ENCODE measurements at places on chromosomes 5 and 9. TPM values are rescaled to one million over a fixed set of nuclear protein-coding genes. Genes with fewer than 3 reads are reported as not detected.

The PCDHA9 gene
- total RNA-seq, result not detected

The DMRT3 gene
- not detected for total RNA-seq

The LHX6 gene
- under 0.01 TPM for total RNA-seq

The ALDOB gene
- not detected for total RNA-seq

The IFNA13 gene
- not detected for total RNA-seq

The ERGIC1 gene
- total RNA-seq, result 71.8 TPM

The ADRB2 gene
- total RNA-seq, result 0.59 TPM

The C9orf50 gene
- total RNA-seq, result not detected

GRCh38 chr9:33676746-33677505 is 118.4 kb upstream of the PRSS3 start:
- peak; percentile 2 for DNase-seq

DNA sequence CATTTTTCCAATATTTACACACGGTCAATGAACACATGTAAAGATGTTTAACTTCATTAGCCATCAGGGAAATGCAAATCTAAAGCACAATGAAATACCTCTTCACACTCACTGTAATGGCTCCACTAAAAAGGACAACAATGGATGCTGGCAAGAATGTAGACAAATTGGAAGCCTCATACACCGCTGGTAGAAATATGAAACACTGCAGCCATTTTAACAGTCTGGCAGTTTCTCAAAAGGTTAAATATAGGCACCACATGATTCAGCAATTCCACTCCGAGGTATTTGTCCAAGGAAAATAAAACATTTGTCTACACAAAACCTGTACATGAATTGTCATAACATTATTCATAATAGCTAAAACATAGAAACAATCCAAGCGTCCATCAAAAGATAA is 20.0 kb downstream of the RNF145 start:
- DNase-seq, result peak; percentile 15

GRCh38 chr5:35066260-35066795 is 18.6 kb upstream of the AGXT2 start:
- no peak for DNase-seq

- no peak for DNase-seq
Observed at GRCh38 chr5:117095346-117096332, 521.0 kb upstream of the SEMA6A start.

GRCh38 chr9:38251036-38251860 is 141.3 kb upstream of the ALDH1B1 start:
- no peak for DNase-seq

DNA sequence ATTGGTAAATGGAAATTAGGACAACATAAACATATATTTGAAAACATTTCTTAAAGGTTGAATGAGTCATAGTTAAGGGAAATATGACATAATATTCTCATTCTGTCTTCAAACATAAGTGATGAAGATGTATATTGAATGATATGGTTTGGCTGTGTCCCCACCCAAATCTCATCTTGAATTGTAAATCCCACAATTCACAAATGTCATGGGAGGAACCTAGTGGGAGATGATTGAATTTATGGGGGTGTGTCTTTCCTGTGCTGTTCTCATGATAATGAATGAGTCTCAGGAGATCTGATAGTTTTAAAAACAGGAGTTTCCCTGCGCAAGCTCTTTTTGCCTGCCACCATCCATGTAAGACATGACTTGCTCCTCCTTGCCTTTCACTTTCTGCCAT is 104.4 kb upstream of the MPDZ start:
- no peak for DNase-seq

DNA sequence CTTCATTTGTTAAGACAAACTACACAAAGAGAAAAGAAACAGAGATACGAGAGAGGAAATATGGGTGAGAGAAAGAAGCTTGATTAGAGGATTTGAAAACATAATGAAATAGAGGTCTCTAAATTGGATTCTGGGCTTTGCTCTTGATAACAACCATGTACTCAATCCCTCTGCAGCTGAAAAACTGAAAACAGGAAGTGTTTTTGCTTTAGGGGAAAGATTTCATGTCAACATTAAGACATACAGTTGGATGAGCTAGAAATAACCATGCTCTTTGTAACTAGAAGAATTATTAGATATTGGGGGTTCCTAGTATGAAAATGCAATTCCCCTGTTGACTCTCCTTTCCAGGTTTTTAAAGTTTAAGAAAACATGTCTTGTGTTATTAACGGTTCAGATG is 21.9 kb downstream of the CRHBP start:
- DNase-seq, result no peak

DNA sequence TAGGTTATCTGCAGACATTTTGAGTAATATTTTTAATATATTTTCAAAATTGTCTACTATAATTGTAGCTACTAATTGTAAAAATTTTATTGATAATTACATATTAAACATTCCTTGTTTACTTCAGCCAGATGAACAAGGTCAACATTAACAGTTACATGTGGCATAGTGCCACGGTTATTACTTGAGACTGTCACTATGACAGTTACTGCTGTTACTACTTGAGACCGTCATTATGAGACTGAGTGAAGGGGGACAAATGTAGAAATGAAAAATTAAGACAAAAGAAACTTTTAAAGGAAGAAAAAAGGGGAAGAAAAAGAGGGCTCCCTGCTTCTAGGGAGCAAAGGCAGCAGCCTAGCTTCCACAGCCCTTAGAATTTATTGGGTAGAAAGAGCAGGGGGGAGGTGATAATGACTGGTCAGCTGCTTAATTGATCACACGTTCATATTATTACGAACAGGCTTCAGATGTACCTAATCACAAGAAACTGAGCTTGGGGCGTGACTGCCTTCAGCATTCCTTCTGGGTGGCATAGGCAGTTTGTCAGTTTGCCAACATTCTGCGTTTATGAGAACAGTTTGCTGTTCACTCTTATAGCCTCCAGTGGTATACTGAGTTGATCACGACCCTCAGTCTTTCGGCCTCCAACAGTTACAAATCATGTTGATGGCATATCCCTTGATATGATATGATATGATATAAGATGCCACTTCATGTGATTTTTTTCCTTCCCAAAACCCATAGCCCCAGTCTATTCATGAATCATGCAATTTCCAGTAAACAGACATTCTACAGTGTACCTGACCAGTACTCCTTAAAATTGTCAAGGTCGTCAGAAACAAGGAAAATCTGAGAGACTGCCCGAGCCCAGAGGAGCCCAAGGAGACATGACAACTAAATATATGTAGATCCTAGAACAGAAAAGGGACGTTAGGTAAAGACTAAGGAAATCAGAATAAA is 13.1 kb downstream of the MARCHF6 start:
- no peak for DNase-seq

DNA sequence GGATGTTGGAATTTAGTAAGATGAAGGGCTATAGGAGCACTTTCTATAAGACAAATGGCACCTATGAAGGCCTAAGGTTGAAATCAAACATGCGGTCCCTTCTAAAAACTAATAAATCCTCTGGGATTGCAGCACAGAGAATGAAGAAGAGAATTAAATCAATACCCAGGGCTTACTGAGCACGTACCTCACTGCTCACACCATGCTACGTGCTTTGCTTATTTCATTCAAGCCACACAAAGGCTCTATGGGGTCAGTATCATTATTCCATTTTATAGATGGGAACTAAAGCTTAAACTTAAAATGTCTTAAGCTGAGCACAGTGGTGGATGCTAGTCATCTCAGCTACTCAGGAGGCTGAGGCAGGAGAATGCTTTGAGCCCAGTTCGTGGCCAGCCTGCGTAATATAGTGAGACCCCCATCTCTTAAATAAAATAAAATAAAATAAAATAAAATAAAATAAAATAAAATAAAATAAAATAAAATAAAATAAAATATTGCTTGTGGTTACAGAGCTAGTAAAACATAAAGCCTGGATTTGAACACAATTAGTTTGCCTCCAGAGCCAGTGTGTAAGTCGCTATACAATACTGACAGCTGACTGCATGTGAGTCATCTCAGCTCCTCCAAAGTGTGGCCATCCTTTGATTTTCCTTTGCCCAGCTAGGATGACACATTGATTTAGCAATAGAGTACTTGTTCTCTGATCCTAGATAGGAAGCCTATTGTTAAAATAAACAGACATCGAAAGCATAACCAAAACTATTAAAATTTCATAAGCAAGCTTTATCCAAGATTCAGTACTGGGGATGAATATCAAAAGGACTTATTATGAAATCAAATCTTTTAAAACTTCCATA is 20.9 kb upstream of the DPYSL3 start:
- peak; percentile 88 for DNase-seq

DNA sequence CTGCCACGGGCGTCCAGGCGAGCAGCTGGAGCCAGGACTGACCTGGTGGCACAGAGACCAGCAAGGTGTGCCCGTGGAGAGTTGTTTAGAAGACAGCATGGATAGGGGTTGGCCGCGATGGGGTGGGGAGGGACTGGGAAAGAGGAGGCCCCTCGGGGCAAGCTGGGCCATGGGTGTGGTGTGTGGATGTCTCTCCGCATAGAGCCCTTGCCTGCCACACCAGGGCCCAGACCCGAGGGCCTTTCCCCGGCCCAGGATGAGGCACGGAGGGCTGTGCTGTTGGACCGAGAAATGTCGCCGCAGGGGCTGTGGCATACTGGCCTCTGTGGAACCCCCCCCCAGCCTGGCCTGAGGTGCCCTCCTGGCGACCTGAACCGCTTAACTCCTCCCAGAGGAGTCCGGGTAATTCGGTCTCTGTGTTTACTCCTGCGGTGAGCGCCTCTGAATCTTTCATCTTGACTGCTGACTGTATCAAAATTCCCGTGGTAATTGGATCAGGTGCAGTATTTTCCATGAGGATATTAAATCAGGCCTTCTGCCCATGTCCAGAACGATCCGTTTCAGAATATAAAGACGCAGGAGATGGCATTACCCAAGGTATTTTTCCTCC is 22.5 kb upstream of the LAMC3 start:
- DNase-seq, result no peak

DNA sequence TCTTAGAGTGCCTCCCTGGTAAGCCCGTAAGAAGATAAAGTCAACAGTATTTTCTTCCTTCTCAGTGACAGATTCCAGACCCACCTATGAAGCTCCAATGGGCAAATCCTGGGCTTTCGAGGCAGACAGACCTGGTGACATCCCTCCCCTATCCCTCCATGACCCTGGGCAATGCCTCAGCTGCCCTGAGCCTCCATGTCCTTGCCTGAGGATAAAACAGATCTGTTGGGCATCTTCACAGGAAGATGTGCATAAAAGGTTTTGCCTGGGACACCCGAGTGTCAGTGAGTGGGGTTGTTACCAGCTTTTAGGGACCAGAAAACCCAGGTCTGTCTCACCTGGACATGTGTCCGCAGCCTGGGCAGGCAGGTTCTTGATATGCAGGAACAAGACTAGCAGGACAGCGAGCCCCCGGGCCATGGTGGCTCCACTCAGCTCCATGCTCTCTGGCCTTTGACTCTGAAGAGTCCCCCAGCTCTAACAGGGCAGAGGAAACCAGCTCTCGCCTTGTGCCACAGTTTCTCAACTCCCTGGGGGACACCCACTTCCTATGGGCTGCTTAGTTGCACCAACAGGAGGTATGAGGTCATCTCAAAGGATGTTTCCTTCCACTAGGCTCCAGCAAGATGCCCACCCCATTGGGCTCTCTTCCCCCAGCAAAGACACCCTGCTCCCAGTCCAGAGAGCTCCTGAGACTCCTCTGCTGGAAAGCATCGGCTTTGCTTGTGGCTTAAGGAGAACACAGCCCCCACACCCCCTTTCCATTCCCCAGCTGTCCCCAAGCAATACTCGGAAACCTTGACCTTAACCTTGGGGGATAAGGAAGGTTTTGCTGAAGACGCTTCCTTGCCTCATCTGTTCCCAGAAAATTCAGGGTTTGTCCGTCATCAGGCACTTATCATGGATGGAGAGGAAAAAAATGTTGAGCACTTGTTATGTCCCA is at the start of gene FCN1:
Gene FCN1 (minus strand): TSS at position 482 of the 943 bp plus-strand sequence. CDS start 41 bp downstream, at position 441.
- DNase-seq, result no peak

DNA sequence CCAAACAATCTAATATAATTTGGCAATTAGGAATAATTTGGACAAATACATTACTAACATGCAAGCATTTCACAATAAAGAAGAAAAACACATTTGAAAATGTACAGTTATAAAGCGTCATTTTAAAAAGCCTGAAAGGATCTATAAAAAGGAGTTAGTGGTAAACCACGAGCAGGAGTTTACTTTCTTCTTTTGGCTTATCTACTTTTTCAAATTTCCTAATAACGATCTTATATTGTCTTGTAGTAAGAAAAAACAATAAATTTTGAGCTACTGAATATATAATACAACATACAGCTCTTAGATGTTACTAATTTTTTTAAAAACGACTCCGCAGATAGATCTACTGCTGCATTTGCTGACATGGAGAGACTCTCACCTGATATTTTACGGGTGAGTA is 79.9 kb downstream of the SMIM23 start:
- no peak for DNase-seq

GRCh38 chr9:75909776-75910175 is 19.3 kb downstream of the PCSK5 start:
- no peak for DNase-seq

DNA sequence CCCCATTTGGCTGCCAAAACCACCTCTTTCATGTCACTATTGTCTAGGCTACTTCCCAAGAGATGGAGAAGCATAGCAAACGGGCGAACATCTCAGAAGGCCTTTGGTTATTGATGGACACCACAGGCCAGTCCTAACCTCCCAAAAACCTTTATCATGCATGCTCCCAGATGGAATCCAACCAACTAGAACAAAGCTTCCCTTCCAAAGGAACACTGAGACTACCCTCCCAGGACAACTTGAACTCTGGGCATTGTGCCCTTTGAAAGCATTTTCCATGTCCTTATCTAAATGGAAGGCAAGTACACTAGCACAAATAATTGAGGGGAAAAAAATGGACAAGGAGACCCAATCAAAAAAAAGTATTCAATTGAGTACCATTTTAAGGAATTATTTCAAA is 65.6 kb downstream of the SPOCK1 start:
- DNase-seq, result no peak

DNA sequence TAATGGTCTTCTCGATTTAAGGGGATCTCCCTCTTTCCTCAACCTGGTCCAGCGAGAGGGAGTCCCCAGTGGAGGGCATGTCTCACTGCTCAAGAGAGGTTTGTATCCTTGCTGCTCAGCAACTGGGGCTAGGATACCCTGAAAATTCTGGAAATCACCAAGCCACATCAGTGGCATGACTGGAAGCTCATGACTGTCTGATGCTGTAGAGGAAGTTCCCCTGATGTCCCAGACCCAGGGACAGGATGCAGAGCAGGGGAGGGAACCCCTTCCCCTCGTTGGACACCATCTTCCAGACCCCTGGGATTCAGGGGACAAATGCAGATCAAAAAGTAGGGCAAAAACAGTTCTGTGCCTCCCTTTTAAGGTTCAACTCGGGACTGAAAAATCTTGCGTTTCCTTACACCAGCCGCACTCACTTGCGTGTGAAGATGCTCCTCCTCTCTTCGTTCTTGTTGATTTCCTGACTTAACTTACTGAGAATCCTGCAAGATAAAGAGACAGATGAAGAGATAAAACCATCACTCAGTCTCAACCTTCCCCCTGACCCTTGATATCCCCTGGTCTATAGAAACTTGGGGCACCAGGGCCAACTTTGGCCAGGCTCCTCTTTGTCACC is 22.1 kb downstream of the LCP2 start:
- DNase-seq, result no peak

- DNase-seq, result peak; percentile 7
Observed at GRCh38 chr5:152113401-152113800, 188.8 kb upstream of the GLRA1 start.

DNA sequence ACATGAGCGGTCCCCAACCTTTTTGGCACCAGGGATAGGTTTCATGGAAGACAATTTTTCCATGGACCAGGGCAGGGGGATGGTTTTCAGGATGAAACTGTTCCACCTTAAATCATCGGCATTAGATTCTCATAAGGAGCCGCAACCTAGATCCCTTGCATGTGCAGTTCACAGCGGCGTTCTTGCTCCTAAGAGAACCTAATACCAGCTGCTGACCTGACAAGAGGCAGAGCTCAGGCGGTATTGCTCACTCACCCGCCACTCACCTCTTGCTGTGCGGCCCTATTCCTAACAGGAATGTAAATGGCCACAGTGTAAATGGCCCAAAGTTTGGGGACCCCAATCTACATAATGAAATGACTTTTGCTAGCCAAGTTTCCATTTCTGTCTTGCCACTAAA is 3.1 kb upstream of the PLIN2 start:
- no peak for DNase-seq
